ENCODE measurements at places on chromosomes 3 and 15. TPM values are rescaled to one million over a fixed set of nuclear protein-coding genes. Genes with fewer than 3 reads are reported as not detected.

- H3K27me3 ChIP-seq: no peaks in the 10 kb centered on the region
- H3K27ac ChIP-seq: no peak overlapping the region
- no peak for DNase-seq
- H3K36me3 ChIP-seq: peaks cover 24% of the 10 kb centered on the region
- H3K4me3 ChIP-seq: no peak overlapping the region
Measured at GRCh38 chr3:122784436-122784835, 9.2 kb downstream of the HSPBAP1 start.

ACKR4 gene
- 0.17 TPM for total RNA-seq

DNAH12 gene
- total RNA-seq: 0.19 TPM

DNA sequence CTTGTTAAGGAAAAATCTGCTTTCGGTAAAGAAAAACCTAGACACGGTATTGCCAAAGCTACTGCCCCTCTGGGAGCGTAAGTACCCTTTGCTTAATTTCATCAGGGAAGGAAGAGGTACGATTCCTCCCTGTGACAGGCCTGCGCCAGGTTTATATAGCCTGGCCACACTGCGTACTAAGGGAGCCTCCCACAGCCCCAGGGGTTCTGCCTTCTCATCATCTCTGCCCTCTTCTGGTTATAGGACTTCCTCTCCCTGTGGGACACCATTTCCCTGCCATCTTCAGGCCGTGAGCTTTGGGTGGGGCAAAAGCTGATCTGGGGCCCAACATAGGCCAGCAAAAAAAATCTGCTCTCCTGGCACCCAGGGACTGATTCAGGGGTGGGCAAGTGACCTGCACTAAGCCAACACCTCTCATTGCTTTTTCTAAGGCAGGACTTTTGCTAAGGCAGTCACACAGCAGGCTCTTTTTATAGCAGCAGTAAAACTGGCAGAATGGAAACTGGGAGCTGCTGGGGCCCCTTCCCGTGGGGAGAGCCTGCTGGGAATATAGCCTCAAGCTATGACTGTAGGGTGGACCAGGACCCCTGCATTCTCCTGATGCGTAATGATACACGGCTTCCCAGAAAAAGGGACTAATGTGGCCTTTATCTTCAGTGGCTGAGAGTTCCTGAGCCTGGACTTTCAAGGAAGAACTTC lies 76.2 kb downstream of the PRICKLE2 start:
- H3K36me3 ChIP-seq: no peaks in the 10 kb centered on the region
- H3K4me1 ChIP-seq: no peaks in the 10 kb centered on the region
- H3K27ac ChIP-seq: no peak overlapping the region
- no peak overlapping the region for H3K4me3 ChIP-seq
- no peak for DNase-seq

GRCh38 chr15:57298204-57298603 lies 78.1 kb upstream of the CGNL1 start:
- DNase-seq: no peak
- H3K27me3 ChIP-seq: no peaks in the 10 kb centered on the region

DNA sequence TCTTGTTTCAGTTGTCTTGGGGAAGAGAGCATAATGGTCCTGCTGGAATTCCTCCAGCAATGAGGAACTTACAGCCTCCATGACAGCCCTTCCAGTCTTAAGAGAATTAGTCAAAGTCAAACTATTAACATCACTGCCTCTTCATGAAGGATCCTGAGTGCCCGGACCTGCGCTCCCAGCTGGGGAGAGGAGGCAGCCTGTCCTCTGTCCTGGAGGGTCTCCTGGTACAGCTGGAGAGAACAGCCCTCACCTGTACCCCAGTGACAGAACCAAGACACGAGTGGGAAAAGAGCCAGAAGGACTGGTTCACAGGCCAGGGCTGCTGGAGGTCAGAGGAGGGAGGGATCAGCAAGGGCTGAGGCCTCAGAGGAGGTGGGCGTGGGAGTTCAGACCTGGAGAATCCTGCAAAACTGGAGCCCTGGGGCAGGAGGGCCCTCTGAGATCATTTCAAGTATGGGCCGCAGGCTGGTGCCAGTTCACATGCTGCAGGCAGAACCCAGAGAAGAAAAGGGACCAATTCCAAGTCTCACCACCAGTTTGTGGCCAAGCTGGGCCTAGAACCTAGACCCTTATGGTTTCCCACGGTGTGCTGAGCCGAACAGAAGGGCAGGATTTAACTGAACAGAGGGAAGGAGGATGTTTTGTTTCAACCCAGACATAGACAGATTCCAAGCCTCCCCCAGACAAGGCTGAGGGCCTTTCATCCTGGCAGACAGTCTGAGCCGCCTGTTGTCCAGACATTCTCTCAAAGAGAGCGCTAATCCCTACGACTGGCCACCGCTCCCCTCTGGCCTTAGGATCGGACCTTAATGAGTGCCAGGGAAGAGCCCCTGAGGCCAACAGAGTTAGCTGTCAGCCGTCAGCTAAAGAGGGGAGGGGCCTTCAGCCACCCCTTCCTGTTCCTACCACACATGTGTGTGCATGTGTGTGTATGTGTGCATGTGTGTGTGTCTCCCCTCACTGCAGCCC lies 18.2 kb downstream of the LOXL1 start:
- H3K4me1 ChIP-seq: peaks cover 25% of the 10 kb centered on the region
- no peak for DNase-seq
- H3K36me3 ChIP-seq: no peaks in the 10 kb centered on the region
- H3K4me3 ChIP-seq: no peak overlapping the region
- H3K27me3 ChIP-seq: no peaks in the 10 kb centered on the region
